Putamen (tissue), 1 donor: ENCODE measurements at places on chromosomes 16 and 17.

- DNase-seq: no peak
Observed at GRCh38 chr16:66346221-66346620, 20.3 kb upstream of the CDH5 start.

- no peak for DNase-seq
Observed at GRCh38 chr16:85354686-85355514, 242.6 kb upstream of the CIBAR2 start.

- no peak for DNase-seq
Observed at GRCh38 chr17:28717578-28718332, at the start of gene RAB34. RAB34 (minus strand) TSS chr17:28717868; CDS start chr17:28717266, 602 bp downstream.

- DNase-seq: no peak
Observed at GRCh38 chr17:36151891-36152638, 24.4 kb downstream of the TBC1D3B start.
